GM23248 (cell line): ENCODE measurements at places on chromosomes 5 and 9.

DNA sequence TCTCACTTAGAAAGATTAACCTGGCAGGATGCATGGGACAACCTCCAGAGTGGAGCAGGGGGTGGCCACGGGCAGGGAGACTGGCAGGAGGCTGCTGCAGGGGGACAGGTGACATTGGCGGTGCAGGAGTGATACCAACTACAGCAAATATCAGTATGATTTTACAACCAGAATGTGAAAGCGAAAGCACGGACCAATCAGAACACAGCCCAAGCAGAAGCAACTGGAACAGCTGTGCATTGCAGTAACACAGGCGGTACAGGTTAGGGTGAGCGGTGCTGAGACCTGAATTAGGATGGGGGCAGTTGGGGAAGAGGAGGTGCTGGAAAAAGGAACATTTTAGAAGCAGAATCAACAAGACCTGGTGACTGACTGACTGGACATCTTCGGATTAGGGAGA lies 29.3 kb downstream of the POLR1E start:
- no peak for DNase-seq

DNA sequence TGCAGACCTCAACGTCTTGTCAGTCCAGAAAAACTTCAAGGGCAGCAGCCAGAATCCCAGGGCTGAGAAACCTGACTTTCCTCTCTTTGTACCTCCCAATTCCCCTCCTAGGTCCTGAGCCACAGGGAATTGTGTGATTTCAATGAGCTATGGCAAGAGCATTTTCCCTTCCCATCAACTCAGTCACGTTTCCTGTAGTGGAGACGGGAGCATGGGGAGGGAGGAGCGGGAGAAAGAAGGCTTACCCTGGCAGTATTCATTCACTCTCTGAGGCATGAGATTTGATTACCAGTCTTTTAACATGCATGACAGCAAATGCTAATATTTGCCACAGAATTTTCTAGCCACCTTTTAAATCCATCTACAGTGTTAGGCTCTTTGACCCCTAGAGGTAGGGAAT lies 109.4 kb upstream of the TBCA start:
- DNase-seq, result no peak

DNA sequence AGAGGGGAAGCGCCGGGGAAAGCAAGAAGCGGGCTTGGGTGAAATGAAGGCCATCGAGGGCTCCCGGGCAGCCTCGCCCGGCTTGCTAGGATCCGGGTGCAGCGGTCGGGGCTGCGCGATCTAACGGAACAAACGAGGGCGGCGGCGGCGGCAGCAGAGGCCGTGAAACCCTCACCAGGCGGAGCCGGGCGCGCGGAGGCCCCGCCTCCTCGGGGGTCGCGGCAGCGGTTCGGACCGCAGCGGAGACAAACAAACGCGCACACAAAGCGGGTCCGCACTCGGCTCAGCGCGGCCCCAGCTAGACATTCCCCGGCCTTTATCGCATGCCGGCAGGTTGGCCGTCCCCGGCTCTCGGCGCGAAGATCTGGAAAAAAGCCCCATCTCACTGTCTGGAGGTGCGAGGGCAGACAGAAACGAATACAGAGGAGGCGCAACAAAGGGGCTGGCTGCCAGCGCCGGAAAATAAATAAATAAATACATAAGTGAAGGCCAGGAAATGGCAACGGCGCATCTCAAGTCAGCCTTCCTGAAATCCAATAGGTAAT lies 10.5 kb upstream of the TRIM36 start:
- DNase-seq, result peak; percentile 47

DNA sequence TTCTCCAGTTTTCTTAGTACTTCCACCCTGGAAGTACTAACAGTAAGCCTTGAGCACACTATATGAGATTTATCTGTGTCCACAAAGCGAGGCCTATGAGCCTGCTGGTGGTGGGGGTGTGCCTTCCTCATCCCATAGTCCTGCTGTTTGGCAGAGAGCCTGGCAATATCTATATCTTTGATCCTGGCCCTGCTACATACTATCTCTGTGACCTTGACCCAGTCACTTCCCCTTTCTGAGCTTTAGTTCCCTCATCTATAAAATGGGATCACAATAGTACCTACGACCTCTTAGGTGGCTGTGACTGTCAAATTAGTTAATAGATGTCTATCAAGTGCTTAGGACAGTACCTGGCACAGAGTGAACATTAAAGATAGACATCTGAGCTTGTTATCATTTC lies 114.6 kb upstream of the SAP30L start:
- no peak for DNase-seq
